ENCODE measurements at places on chromosomes 11 and 22. TPM values are rescaled to one million over a fixed set of nuclear protein-coding genes. Genes with fewer than 3 reads are reported as not detected.

DNA sequence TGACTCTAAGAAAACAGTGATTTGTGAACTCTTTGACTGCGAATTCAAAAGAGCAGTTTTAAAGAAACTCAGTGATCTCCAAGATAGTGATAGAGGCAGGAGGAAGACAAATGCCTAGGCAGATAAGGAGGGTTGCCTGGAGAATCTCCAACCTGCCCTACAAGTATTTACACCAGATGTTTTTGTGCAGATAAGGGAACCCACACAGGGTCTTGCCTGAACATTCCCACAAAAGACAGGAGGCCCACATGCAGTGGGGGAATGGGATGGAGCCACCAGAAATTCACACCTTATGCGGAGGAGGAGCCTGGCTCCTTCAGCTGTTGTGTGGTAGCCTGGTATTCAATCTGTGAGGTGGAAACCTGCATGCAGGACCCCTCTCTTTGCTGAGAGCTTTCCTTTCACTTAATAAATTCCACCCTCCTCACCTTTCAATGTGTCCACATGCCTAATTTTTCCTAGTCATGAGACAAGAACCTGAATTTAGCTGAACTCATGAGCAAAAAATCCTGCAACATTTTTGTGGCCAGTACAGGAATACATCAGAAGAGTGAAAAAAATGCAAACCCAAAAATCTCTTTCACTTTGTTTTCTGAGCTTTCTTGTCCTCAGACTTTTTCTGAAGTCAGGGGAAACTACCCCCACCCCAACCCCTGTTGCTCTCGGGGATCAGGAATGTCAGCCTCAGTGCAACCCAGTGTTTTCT lies 8.1 kb upstream of the GLYAT start:
- no peak for DNase-seq

DNA sequence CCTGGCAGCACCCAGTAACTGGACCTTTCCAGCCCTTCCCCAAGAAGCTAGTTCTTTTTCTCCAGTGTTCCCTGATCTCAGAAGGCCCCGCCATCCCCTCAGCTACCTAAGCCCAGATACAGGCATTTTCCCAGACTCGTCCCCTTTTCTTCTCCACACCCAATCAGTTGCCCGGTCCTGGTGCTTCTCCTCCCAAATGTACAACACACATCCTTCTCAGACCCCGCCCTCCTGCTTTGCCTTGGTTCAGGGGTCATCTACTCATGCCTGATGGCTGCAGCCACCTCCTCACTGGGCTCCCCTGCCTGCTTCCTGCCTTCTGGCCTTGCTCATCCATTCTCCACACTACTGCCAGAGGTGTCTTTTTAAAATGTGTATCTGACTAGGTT lies 6.5 kb downstream of the TKFC start:
- no peak for DNase-seq

- no peak for DNase-seq
Measured at GRCh38 chr11:79481795-79482194, 41.0 kb upstream of the TENM4 start.

DNA sequence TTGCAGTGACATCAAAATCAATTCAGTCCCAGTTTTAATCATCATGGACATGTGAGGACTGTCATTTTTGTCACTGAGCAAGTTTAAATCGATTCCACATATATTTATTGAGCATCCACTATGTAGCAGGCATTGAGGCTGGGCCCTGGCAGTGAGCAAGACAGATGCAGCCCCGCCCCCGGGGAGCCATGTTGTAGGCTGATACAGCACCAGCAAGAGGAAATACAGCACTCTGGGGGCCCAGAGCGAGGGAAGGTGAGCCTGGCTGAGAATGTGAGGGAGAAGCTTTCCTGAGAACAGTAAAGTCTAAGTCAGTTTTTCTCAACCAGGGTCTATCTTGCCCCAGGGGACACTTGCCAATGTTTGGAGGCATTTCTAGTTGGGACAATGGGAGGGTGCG lies 108.6 kb upstream of the ASPHD2 start:
- DNase-seq, result no peak

DNA sequence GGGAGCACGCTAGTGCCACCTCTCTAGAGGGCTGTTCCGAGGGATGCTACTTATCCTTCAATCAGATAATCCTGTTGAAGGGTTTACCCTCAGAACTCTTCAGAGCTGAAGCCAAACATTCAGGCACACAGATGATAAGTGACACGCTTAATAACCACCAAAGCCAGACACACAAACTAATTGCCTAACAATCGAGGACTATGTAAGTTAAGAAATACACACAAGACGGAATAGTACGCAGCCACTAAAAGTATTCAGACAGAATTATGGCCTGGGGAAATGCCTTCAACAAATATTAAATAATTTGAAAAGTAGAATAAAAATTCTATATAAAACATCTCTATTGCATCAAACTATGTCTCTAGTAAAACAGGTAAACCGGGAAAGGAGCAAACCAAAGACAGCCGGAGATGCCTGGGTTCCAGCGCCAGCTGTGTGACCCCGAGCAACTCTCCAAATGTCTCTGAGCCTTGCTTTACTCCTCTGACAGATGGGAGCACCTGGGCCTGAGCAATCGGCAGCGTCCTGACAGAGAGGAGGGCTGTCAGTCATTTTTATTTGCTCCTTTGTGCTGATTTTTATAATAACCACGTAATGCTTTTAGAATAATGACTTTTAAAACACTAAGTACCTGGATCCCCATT lies 11.3 kb downstream of the LRFN4 start:
- DNase-seq, result no peak

CRYBB3 gene
- not detected for total RNA-seq

- DNase-seq, result no peak
Measured at GRCh38 chr22:23688571-23688970, 2.2 kb upstream of the RGL4 start.

- DNase-seq, result no peak
Measured at GRCh38 chr11:19979519-19979845, 180.8 kb downstream of the DBX1 start.

DNA sequence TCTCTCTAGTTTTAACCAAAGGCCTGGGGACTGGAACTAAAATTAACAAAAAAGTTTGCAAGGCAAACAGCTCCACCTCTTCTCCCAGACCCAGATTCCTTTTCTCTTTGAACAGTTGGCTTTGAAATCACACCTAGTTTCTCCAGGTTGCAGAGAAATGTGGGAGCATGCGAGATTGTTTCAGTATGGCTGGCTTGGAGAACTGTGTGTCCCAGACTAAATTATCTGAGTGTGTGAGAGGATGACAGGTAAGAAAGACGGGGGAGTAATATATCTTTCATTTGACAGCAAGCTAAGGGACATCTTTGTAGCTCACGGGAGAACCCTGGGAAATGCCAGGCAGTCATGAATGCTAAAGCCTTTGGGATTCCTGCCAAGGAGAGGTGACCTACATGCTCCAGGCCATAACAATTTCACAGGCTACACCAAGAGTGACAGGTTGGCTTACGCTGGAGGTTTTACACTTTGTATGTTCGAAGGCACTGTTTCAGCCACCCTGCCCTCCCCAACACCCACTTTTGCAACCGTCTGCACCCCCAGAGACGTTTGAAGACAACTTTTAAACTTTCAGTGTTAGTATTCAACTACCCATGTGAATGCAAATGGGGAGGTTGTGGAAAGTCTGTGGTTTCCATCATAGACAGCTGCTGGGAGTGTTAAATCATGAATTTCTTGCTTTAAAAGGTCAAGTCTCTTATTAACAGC lies 109.3 kb upstream of the SNX19 start:
- no peak for DNase-seq

- no peak for DNase-seq
Measured at GRCh38 chr11:72781313-72782080, 12.3 kb downstream of the STARD10 start.

NAV2 gene
- 11.2 TPM for total RNA-seq

- DNase-seq, result no peak
Measured at GRCh38 chr22:50182176-50183081, 3.3 kb upstream of the TRABD start.

DNA sequence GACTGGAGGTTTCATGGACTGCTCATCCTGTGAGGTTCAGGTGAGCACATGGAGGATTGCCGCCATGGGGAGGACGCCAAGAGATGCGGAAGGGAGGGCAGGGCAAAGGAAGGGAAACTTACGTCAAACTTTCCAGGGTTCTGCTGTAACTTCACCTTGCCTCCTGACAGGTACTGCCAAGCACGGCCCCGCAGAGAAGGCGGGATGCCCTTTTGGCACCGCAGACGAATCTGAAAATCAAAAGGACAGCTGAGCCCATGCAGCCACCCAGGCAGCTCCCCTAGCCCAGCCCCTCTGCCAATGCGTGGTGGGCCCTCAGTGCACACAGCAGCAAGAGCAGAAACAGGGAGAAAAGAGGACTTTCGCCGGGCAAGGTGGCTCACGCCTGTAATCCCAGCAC lies 10.0 kb upstream of the CASTOR1 start:
- no peak for DNase-seq

DNA sequence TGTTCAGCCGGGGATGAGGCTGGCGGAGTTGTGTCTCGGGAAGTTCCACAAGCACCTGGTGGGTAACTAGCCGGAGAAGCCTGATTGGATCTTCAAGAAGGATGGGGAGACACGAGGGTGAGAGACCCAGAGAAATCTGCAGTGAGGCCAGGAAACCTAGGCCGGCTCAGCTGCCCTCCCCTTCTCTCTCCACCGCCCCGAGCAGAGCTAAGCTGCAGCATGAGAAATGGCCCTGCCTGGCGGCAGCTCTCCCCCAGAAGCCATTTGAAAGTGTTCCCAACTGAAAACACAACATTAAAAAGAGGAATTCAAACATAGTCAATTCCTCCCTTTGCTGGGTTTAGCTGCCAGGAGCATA lies 77.8 kb upstream of the SHISAL1 start:
- no peak for DNase-seq

FOSL1 gene
- total RNA-seq, result 18.0 TPM

DNA sequence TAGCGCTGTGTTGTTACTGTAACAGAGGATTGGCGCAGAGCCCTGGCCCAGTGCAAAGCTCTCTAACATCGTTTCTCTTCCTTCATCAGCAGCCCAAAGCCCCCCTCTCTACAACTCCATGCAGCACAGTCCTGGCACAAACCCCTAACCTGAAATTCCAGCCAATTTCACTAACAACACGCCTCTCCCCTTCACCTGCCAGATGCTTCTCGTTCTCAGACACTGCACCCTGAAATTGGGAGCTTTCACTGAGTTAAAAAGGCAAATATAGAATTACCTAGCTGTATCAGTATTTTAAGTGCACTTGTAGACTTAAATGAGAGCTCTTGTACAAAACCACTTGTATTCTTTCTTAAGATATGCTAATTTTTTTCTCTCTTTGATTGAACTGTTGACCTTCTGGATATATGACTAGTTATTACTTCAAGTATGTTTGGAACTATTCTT lies 16.3 kb downstream of the GRAP2 start:
- no peak for DNase-seq

DNA sequence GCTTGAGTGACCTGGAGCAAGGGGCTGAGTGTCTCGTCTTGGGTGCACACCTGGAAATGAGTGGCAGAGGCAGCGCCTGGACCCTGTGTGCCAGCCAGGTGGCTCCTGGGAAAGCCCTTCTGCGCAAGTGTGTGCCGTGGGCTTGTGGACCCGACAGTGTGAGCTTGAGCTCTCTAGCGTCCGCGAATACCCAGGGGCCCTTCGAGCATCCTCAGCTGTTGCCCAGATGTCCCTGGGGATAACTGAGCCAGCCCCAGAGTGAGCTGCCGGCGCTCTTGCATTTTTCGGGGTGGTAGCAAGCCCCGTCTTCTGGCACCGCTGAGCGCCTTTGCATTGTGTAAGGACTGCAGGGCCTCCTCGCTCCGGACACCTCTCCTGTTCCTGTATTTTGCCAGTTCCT lies 399.2 kb downstream of the TBC1D22A start:
- DNase-seq, result no peak

GRCh38 chr22:37659066-37659896 lies 758 bp downstream of the PDXP start:
- DNase-seq, result no peak

DNA sequence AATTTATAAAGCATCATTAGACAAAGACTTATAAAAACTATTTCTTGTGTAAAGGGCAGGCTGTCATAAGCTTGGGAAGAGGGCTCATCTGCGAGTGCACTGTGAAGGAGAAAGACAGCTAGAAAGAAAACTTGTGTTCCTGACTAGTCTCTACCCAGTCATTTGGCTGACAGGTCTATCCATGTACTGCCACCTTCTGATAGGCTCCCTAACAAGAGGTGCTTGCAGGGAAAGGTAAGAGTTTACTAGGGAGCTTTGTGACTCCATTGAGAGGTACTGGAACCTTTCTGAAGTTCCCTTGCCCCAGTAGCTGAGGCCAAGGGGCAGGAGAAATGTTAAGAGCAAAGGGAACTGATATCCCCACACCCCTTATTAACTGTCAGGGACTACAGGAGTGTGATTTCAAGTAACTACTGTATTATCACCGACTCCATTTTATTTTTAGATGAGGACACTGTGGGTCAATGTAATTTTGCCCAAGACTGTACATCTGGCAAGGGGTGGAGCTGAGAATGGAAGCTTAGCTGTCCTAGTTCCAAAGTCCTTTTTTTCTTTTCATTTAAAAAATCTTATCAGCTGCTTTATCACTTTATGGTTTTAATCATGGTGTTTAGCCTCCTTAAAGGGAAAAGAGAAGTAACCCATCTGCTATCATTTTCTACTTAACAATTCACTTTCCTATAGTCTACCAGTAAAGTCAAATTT lies 129.4 kb downstream of the ARHGAP20 start:
- DNase-seq, result no peak

DNA sequence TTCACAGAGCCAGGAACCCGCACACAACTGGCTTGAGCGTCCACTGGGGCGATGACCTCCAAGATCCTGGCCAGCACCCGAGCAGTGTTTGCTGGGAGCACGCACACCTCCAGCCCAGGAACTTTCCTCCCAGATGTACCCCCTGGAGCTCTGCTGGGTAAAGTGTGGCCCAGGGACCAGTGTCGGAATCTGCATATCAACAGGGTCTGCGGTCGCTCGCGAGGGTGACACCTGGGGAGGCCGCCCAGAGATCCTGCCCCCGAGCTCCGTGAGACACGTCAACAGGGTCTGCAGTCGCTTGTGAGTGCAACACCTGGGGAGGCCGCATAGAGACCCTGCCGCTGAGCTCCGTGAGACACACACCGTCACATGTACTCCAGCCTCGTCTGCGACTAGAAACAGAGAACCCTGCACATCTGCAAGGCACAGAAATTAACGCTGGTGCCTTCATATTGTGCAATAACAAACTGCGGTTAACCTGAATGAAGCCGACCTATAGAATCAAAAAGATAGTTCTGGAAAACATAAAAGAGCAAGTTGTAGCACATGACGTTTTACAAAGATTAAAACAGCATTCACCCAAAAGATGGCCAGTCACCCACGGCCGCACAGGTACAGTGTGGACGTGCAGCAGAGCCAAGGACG lies 172.4 kb downstream of the BRD1 start:
- no peak for DNase-seq

- DNase-seq, result peak; percentile 45
Measured at GRCh38 chr11:8262552-8263108, 1.0 kb downstream of the LMO1 start.

- no peak for DNase-seq
Measured at GRCh38 chr11:20457001-20457799, 69.7 kb downstream of the PRMT3 start.

DNA sequence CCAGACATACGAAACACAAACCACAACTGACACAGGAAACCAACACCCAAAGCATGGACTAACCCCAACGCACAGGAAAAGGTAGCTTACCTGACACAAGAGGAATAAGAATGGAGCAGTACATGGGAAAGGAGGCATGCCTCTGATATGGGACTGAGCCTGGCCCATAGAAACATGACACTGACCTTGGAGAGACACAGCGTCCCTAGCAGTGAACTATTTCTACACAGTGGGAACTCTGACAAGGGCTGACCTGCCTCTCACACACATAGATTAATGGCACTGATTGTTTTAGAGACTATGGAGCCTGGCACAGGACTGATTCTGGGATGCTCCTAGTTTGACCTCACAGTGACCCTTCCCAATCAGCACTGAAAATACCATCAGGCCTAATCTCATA lies 12.0 kb downstream of the CCKBR start:
- DNase-seq, result no peak

OR52I1 gene
- total RNA-seq, result not detected

Data from fibroblast of villous mesenchyme (primary cell).